Ovary (tissue), 10 donors: ENCODE measurements at places on chromosomes 4 and X. TPM values are rescaled to one million over a fixed set of nuclear protein-coding genes. Genes with fewer than 3 reads are reported as not detected.

GRCh38 chr4:19438233-19438632 lies 813.5 kb upstream of the SLIT2 start:
- DNase-seq: no peak

DNA sequence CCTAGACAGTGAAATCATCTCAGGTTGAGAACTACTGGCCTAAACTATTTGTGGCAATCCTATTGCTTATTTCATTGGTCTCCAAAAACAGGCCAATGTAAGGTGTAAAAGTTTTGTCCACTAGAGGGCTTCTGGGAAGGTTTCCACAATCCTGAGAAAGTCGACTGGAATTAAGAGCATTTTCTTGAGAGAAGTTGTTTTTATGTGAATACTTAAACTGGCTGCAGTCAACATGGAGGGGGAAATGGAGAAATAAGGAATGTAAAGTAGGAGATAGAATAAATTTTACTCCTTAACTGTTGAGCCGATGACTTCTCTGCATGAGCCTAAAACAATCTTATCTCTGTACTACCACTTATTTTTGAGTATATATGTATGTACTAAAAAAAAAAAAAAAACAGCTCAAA lies 11.0 kb upstream of the EIF4E start:
- no peak for DNase-seq

GRCh38 chrX:30851449-30851848 lies 37.6 kb downstream of the TAB3 start:
- no peak for DNase-seq

DNA sequence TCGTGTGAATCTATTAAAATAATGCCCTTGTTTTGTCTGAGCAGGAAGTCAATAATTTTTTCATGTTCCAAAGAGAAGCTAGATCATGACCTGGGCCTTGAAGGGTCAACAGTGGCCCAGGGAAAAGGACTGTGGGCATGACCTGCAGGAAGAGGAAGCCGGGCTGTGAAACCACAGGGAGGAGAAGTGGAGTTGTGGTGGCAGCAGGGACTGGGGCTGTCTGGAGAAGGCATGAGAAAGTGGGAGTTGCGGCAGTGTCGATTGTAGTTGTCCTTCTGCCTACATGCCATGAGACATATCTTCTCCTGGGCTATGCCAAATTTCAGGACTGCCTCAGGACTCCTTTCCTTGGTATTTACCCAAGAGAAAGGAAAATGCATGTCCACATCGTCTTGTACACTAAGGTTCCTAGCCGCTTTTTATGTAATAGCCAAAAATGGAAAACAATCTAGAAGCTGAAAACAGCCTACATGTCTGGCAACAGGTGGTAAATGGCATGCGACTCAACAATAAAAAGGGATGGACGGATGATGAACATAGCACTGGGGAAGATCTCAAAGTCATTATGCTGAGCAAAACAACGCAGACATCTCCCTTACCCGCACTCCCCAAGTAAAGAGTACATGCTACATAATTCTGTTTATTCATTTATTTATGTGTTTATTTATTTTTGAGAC lies 13.6 kb upstream of the PTTG2 start:
- no peak for DNase-seq

DNA sequence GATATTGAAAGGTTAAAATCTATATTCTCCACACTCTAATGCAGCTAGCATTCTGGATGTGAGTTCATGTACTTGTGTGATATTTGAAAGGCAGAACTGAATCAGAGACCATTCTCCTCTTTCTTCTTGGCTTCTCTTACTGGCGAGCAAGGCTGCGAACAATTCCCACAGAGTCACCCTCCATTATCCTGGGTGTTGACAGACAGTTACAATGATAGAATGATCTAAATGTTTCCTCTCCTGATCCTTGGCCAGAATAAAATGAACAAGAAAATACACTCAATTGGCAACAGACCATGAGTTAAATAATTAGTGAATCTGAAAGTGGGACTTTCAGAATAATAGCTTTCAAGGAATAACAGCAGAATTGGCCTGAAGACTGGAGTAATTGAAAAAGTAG lies 342.8 kb downstream of the RAPGEF2 start:
- DNase-seq: no peak

Gene GYPE
- 0.07 TPM for polyA plus RNA-seq

DNA sequence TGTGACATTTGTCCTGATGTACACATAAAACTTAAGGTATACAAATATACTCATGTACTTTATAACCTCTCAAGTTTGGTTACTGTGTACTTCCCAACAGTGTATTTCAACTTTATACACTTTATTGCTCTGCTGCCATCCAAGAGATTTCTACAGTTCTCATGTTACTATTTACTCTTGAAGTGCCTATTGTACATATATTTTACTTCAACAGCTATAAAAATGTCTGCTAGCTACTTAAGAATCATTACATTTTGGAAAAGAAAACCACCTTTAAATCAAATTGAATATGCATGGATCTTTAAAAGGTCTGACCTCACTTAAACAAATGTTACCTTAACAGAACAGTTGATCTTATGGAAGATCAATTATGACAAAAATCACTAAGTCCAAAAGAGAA lies 1056.4 kb downstream of the ADGRL3 start:
- no peak for DNase-seq

GRCh38 chrX:97168646-97169045 lies 284.9 kb downstream of the RPA4 start:
- DNase-seq: no peak

DNA sequence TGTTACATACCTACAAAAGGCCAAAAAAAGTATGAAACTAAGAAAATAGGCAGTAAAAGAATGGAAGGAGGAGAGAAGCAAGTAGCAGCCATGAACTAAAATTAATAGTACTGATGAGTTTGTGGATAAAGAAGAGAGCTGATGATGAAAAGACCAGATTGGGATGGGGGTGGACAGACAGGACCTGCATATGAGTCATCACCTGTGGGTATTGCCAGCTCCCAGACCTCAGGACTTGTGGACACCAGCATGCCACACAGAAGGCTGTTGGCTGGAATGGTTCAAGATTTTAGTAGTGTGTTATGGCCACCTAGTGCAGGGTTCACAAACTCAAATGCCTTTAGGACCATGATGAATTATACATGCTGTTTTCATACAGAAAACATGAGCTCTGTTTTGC lies 58.9 kb downstream of the ARX start:
- no peak for DNase-seq

DNA sequence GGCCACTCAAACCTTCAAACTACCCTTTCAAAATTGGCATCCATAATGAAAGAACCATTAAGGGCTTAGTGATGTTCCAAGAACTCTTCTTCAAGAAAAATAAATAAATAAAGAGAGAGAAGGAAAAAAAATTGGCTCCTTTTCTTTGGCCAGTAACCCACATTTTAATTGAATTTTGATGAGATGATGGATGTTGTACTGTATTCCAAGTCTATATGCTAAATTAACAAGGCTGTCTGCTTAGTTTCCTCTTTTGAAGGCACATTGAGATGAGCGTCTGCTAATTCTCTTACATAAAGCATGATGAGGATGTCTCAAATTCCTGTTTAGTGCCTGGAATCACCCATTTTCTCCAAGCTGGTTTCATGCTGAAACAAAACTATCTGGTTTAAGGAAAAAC lies 33.4 kb downstream of the PHOX2B start:
- no peak for DNase-seq

Gene GPR143
- 3.5 TPM for polyA plus RNA-seq

DNA sequence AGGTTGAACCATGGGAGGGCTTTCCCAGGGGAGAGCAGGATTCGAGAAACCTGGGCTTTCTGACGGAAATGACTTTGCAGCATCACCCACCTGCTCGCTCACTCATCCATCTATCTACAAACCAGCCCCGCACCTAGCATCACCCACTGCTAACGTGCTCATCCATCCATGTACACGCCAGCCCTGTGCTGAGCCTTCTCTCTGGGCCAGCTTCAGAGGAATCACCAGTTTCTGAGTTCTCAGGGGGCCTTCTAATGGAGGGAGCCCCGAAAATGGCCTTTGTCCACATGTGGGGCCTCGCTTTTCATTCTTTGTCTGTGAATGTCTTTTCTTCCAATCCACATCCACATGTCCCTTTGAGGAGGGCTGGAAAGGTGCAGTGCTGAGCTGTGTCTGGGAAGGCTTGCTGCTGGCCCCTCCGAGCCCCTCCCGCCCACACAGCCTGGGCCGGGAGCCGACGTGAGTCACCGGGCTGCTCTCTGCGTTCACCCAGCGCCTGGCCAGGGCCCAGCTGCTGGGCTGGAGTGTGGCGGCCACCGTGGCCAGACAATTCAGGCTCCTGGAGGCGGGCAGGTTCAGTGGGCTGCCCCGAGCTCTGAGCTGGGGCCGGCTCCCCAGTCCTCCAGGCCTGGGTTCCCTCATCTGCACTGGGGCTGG lies 14.7 kb downstream of the SORCS2 start:
- peak; percentile 91 for DNase-seq

DNA sequence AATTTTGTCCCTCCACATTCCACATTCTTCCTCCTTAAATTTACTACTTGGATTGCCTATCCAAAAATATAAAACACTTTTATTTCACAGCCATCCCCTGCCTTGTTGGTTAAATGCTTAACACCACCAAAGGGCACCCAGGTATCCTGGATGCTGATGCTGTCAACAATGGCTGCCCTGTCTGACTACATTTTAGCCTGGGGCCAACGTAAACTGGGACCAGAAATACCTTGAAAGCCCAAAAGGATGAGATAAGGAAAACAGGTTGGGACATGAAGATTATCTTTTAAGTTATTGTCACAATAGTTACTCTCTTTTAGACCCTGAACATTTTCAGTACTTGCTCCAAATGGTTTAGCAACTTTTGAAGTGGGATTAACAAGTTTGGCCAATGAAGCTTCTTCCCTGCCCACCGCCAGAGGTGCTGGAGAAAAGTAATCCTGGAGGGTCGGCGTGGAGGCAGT lies 775 bp upstream of the YIPF6 start:
- DNase-seq: no peak

Gene PPP2R2C
- 0.21 TPM for polyA plus RNA-seq

DNA sequence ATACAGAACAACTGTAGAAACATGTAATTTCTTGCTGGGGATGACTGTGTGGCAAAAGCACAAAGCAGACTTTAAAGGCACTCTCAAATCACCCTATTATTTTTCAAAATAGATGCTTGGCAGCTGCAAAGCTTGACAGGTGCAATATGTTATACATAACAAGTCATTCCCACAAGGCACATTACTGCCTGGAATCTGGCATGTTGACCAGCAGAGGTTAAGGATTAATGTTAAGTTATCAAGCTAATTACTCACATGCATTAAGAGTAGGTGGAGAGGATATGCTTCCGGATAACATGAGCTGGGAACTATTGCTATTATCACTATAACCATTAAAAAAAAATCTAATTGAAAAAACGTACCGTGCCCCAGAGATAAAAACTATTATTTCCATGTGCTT lies 17.8 kb downstream of the ANOS1 start:
- no peak for DNase-seq

Gene CISD2
- polyA plus RNA-seq: 27.1 TPM

DNA sequence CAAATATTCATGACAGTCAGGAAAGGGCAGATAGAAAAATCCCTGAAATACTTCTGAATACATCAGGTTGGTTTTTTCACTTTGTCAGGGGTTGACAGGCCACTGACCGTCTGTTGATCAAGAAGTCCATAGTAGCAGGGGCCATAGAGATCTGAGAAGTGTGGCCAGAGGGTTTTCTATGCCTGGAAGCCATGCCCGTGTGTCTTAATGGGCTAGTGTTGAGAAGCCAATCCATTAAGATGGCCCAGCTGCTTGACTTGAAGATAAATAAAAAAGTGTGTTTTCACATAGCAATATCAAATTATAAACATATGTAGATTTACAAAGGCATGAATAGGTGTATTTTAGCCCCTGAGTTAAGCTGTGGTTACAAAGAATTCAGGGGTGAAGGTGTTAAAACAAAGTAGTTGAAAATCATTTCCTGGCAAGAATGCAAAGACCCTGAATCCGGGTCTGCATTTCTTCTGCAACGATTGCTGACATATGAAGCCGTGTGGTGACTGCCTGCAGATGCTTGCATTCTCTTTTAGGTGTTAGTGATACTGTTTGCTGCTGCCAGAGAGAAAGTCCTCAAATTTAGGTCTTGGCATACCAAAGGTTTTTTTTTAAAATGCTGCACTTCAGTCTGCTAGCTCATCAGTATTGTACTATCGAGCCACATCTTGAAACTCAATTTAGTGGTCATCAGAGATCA lies 9.3 kb upstream of the LIMCH1 start:
- DNase-seq: no peak

Gene FGF2
- polyA plus RNA-seq: 7.4 TPM

- DNase-seq: no peak
These were observed 388.1 kb upstream of the IGFBP7 start for GRCh38 chr4:57498251-57498650.

DNA sequence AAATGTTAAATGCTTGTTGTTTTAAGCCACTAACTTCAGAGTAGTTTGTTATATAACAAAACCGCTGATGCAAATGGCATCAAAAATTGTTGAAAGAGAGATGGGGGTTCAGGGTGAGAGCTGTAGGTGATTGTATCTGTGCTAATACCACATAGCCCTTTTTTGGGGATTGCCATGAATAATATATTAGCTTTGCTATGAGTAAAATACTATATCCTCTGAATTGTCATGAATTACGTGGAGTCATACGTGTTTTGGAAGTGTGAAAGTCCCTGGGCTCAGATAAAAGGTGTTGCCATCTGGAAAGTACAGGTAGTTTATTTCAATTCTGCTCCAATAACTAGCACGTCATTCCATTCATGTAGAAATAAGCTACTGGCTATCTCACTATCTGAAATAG lies 30.6 kb downstream of the DYNLT3 start:
- no peak for DNase-seq

- DNase-seq: no peak
These were observed 1.9 kb downstream of the DMP1 start for GRCh38 chr4:87651941-87652340.

- DNase-seq: no peak
These were observed 251.9 kb upstream of the ETNPPL start for GRCh38 chr4:109014593-109015412.

GRCh38 chrX:68234171-68234910 lies 199.0 kb downstream of the OPHN1 start:
- DNase-seq: no peak

GRCh38 chrX:76148041-76148665 lies 24.7 kb upstream of the PBDC1 start:
- peak; percentile 18 for DNase-seq

Gene MID1IP1
- polyA plus RNA-seq: 60.4 TPM

GRCh38 chr4:163166041-163166579 lies 580 bp downstream of the NAF1 start:
- DNase-seq: peak; percentile 63

DNA sequence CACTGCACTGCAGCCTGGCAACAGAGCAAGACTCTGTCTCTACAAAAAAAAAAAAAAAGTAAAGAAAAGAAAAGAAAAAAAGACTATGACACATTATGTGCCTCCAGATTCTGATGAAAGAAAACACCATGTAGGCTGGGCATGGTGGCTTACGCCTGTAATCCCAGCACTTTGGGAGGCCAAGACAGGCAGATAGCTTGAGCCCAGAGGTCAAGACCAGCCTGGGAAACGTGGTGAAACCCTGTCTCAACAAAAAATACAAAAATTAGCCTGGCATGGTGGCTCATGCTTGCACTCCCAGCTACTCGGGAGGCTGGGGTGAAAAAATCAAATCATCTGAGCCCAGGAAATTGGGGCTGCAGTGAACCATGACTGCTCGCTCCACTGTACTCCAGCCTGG lies 19.4 kb downstream of the THOC2 start:
- no peak for DNase-seq
